PC-3 (cell line): ENCODE measurements at places on chromosomes 16 and 17.

DNA sequence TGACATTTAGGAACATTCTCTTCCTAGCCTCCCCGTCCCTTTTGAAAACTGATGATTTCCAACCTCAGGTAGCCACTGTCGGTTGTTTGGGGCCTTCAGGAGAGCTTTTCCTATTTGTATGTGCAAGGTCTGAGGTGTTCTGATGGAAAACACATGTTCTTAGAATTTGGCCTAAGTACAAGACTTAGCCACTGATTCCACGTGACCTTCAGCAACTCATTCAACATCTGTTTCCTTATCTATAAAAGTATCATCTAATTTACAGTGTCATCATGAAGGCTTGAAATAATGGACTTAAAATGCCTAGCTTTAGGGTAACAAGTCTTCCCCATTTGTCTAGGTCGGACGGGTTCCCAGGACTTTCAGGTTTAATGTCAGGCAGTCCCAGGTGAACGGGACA, 259.3 kb downstream of the SOX9 start:
- DNase-seq = no peak

GRCh38 chr16:54120846-54121480, 165.6 kb downstream of the IRX3 start:
- no peak for DNase-seq

DNA sequence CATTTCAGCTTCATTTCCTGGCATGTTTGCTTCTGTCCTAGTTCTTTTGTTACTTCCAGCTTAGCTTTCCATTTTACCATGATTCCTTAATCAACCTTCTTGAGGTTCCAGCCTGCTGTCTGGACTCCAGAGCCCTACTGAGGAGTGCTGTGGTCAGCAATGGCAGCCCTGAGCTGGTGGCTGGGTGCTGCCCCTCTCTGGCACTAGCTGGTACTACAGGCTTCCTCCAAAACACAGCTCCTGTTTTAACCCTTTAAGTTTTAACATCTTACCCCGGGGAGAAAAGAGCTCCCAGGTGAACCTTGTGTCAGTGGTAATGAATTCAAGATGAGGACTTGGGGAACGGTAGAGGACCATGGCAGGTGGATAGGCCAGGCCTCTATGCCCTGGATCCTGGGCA, 395.5 kb downstream of the TMEM114 start:
- DNase-seq = no peak

- DNase-seq = peak; percentile 5
Observed at GRCh38 chr17:32323811-32324491, 18.0 kb downstream of the C17orf75 start.

DNA sequence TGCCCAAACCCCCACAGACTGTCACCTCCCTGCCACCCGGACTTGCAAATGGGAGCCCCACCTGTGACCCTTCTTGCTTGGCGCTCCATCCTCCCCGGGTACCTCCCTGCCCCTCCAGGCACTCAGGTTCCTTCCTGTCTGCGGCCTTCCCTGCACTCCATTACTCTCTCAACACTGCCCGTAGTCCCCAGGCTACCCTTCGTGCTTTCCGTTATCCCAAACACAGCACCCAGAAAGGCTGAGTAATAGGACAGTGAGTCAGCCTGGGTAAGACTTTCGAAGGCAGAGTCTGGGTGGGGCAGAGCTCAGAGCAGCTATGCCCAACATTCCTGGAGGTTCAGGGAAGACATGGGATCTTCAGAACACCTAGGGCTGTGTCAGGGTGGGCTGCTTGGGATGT, 16.6 kb upstream of the C16orf74 start:
- peak; percentile 81 for DNase-seq

DNA sequence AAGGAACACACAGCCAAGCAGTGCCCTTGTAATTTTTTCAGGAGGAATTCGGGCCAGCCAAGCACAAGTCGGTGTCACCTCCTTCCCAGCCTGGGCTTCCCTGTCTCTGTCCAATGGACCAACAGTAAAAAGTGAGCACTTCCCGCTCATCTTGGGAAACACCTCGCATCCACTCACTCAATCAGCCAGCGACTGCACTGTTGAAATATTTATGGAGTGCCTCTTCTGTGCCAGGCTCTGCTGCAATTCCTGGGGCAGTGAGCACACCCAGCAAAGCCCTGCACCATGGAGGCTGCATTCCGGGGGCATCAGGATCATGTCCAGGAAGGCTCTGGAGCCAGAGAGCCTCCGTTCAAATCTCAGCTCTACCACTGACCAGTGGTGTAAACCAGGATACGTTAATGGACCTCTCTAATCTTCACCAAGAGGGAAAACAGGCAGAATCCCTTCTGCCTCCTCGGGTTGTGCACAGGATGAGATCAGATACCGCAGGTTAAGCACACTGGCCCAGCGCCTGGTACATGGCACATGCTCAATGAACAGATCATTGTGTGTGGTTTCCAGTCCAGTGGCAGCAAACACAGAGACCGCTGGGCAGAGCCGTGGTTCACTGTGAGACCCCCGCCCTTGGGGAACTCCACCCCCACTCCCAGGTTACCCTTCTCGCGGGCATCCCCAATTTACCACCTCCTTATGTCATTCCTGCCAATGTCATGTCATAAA, 194.3 kb downstream of the ZNF423 start:
- DNase-seq = no peak

DNA sequence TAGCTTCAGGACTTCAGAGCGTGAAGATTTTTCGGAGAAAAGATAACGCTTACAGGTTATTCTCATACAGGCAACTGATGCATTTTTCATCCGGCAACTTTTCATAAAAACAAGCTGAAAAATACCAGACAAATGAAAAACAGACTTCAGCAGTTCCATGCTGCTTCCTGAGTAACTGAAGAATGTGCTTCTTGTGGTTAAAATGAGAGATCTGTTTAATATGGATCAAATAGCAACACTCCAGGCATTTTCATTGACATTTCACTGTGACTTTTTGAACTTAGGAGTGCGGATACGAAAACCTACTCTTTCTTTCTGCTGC, 705 bp upstream of the PITPNC1 start:
- DNase-seq = peak; percentile 47

- no peak for DNase-seq
Observed at GRCh38 chr17:73160980-73161630, 3.7 kb upstream of the SSTR2 start.

- no peak for DNase-seq
Observed at GRCh38 chr16:67444259-67445125, 13.6 kb downstream of the HSD11B2 start.

DNA sequence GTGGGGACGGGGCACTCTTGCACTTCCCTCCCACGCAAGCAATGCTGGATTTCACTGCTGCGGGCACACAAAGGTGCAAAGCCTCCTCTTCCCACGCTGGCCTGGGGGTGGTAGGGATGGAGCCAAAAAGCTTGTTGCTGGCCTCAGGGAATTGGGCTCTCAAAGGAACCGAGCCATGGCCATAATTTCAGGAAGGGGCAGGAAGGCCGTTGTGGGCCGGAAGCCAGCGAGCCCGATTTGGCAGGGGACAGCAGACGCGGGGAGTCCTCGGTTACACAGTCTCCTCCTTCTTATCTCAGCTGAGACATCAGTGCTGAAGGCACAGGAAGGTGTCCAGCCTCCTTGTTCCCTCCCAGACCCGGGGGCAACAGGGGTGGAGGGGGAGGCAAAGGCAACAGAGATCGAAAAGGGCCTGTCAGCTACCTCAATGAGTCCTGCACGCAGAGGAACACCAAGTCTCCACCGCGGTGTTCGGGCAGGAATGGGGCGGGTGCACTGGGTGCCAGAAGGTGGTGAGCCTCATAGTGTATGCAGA, 59.5 kb downstream of the SLFN11 start:
- DNase-seq = no peak

- DNase-seq = no peak
Observed at GRCh38 chr16:74307383-74307782, 10.8 kb downstream of the PSMD7 start.

DNA sequence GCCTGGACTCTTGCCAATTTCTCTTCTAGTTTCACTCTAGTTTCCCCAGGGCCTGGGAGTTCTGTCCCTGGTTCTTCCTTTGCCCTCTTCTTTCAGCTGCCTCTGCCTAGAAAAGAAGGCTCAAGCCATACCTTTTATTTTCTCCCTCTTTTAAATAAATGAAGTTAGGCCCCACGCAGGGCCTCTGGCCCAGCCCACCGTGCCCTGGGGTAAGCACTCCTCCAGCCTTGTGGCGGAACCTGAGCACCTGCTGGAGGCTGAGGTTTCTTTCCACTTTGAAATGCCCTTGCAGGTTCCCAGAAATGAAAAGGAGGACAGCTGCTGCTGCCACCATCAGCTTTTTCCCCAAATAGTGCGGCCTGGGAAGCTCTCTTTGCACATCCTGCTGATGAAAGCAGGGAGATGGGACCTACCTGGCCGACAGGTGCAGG, 139.4 kb downstream of the CCDC182 start:
- no peak for DNase-seq

DNA sequence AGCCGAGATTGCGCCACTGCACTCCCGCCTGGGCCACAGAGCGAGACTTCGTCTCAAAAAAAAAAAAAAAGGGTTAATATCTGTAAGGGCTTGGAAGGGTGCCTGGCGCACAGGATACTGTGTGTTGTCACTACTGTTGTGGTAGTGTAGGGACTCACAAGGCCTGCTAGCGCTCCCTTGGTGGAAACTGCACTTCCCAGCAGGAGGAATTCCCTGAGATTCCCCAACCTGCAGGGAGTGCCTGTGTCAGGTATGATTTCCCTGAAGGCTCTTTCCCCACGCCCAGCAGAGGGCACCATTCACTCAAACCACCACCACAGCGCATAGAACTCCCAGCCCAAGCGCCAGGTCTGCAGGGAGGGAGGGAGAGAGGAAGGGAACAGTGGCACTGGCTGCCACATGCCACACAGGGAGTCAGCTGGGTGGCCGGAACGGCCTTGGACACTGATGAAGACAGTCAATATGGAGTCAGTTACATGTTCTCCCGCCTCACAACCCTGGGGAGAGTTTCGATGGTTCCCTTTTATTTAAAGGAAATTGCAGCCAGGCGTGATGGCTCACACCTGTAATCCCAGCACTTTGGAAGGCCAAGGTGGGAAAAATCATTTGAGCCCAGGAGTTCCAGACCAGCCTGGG, 32.7 kb upstream of the CDH1 start:
- peak; percentile 87 for DNase-seq

GRCh38 chr17:6069539-6070429, at the start of gene WSCD1:
TSS of gene WSCD1 (plus strand) at chr17:6070379. CDS start at chr17:6080659, 10,280 bp downstream.
- peak; percentile 41 for DNase-seq

DNA sequence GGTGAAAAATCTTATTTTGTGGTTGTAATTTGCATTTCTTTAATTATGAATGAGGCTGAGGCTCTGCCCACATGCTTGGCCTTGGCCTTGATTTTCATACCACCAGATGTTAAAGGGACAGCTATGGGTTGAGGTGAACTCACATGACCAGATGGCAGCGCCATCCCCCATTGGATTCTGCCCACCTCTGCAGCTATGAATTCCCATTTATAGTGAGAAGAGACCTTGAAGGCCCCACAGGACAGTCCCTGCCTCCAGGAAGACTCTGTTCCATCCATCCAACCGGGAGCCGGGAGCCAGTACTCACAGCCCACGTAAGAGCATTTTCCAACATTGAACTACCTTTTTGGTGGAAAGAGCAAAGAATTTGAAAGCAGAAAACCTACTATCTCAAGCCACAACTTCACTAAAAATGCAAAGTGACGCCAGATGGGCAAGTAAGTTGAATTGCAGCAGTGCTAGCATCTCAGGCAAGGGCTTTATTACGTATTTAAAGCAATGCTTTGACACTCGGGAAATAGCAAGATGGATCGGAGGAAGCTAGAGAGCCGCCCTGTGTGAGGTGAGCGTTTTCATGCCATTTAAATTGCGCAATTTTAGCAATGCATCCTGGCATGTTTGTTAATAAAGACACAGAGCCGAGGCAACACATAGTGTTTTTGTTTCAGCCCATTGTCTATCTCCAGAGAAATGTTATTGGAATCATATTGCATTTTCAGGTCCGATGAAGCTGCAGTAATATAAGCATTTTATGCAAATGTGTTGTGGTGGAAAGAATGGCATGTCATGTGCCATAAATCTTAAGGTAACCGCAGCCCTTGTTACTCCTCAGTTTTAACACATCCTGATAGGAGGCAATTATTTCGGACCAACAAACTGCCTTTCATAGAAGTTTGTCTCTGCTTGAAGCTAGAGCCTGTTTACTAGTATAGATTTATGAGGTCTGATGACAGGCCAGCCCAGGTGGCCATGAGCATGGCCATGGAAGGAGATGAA, 273.4 kb upstream of the TNRC6C start:
- no peak for DNase-seq

GRCh38 chr17:64306850-64307463, 43.9 kb upstream of the TEX2 start:
- peak; percentile 89 for DNase-seq

- peak; percentile 69 for DNase-seq
Observed at GRCh38 chr17:49290690-49291359, 60.2 kb upstream of the PHOSPHO1 start.

DNA sequence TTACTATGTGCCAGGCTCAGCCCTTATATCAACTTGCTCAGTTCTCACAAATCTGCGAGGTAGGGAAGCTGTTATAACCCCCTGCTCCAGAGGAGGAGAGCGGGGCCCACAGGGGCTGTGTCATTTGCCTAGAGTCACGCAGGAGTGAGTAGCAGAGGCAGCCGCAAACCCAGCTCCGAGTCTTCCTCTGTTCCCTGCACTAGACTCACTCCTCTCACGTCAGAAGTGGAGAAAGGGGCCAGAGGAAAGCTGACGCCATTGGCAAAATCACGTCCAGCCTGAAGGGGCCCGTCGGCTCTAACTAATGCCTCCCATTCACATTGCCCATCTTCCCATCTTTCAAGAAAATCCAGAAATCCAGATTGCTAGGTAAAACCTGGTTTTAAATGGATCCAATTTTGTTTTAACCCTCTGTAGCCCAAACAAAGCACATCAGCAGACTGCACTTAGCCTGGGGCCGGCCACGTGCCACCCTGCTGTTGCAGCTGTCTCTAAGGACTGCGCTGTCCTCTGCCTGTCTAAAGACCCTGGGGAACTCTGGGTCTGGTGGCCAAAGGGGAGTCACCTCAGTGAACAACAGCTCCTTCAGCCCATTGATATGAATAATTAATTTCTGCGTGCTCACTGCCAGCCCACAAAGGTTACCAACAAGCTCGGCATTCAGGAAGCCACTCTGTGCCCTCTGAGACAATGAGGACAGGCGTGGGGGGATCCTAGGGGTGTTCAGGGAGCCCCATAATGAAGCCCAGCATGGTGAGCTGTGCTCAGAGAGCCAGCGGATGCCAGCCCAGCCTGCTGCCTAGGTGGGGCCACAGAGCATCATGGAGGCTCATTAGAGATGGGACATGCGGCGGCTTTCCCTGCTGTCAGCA, 36.7 kb upstream of the ABR start:
- no peak for DNase-seq

- peak; percentile 61 for DNase-seq
Observed at GRCh38 chr17:45096141-45096540, 35.0 kb downstream of the NMT1 start.

DNA sequence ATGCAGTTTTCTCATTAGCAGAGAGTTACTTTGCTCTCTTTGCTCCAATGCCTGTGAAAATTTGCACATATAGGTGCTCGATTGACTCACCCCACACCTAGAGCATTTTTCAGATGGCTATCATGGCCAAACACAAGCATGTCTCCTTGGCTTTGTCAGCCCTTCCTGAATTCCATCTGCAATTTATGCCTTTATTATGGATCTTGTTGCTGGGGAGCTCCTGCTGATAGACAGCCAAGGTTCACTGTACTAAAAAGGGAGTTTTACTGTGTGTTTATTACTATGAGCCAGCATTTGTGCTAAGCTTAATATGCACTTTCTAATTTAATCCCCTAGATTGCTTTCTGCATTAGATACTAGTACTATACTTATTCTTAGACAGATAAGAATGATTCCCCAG, 93.3 kb downstream of the TOX3 start:
- DNase-seq = no peak

- DNase-seq = no peak
Observed at GRCh38 chr16:947255-947921, 23.4 kb downstream of the LMF1 start.

GRCh38 chr16:84836967-84837366, 17.2 kb downstream of the CRISPLD2 start:
- DNase-seq = no peak
